ENCODE measurements at places on chromosomes 3 and 15.

DNA sequence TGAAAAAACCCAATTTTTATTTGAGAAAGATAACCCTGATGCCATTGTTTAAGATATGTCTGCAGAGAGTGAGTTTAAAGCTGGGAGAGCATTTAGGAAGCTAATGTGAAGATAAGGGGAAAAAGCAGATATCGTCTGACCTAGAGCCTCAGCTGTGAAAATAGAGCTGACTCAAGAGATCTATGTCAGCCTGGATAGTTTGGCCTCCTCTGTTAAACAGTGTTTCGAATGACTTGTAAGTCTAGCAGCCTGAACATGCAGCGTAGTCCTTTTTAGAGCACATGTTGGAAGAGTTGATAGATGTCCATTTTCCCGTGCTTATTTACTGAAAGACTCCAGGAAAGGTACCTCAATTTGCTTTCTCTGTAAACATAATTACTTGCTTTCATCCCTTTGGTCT is 48.1 kb downstream of the ALCAM start:
- DNase-seq = no peak

- DNase-seq = no peak
Measured at GRCh38 chr3:93904568-93904967, 69.1 kb downstream of the PROS1 start.

DNA sequence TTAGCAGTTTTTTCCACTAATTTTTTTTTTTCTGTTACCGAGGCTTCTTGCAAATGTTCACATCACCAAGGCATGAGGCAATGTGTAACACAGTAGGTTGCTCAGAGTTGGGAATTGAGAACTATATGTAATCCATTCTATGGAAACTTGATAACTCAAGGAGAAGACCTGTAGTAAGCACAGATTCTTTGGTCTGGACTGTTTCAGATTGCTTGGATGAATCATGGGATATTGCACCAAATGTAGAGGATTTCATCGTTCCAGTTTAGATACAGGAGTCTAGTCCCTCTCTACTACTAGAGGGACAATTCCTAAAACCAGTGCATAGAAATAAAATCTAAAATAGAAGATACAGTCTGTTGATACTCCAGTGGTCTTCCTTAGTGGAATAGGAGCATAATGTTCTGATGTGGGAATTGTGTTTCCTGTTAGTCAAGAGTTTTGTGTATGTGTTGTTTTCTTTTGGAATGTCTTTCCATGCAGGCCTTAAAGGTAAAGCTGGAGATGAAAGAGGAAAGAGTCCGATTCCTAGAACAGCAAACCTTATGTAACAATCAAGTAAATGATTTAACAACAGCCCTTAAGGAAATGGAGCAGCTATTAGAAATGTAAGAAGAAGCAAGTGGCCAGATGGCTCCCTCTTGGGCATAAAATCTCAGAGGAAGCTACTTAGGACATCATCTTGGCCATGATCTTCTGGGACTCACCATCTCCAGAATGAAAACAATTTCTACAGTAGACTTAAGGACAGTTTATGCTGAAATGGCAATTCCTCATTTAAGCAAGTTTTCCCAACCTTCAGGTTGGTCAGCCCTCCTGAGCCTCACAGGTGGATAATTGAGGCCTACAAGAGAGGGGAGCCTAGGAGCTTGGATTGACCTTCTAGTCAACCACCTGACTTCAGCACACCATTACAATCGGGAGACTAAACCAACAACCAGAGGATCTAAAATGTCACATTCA is 10.7 kb downstream of the KNSTRN start:
- no peak for DNase-seq

DNA sequence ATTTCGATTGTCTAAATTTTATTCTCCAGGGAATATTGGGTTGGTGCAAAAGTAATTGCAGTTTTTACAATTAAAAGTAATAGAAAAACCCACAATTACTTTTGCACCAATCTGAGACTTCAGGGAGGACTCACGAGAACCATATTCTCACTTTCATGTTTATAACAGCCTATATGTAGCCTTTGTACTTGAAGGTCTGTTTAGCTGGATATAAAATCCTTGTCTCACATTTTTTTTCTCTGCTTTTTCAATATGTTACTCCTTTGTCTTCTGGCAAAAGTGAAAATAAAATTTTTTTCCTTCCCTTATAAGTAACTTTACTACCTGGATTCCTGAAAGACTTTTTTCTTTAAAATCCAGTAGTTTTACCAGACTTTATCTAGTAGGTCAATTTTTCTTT is 9.2 kb downstream of the SIDT1 start:
- DNase-seq = no peak

- DNase-seq = no peak
Measured at GRCh38 chr15:100111125-100112060, 230.4 kb downstream of the ADAMTS17 start.

- DNase-seq = no peak
Measured at GRCh38 chr15:62457100-62457499, 292.0 kb upstream of the C2CD4B start.

DNA sequence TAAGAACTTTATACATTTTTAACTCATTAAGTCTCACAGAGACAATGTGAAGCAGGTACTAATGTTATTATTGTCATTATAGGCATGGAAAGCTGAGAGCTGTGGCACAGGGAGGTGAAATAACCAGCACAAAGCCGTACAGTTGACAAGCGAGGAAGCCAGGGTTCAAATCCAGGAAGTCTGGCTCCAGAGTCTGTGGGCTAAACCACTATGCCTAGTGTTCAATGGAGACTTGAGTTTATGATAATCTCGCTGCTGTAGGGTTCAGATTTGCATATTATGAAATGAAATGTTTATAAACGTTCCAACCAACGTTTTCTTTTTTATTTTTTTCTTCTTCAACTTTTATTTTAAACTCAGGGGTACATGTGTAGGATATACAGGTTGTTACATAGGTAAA is 60.0 kb downstream of the CHST2 start:
- no peak for DNase-seq

GRCh38 chr3:189122526-189123205 is 49.1 kb upstream of the TPRG1 start:
- no peak for DNase-seq

DNA sequence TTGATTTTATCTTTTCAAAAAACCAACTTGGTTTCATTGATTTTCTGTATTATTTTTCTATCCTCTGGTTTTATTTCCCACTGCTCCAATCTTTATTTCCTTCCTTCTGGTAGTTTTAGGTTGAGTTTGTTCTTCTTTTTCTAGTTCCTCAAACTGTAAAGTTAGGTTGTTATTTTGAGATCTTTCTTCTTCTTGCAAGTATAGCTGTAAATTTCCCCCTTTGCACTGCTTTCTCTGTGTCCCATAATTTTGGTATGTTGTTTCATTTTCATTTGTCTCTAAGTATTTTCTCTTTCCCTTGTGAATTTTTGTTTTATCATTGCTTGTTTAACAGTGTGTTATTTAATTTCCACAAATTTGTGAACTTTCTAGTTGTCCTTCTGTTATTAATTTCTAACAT is 120.0 kb downstream of the PLD1 start:
- no peak for DNase-seq

- no peak for DNase-seq
Measured at GRCh38 chr3:147369231-147369630, 37.1 kb downstream of the ZIC4 start.

- DNase-seq = no peak
Measured at GRCh38 chr3:61381745-61382392, 130.6 kb upstream of the FHIT start.

GRCh38 chr15:31403096-31403495 is 76.5 kb downstream of the KLF13 start:
- DNase-seq = no peak

- DNase-seq = no peak
Measured at GRCh38 chr15:51134416-51135199, 39.9 kb upstream of the TNFAIP8L3 start.

- DNase-seq = no peak
Measured at GRCh38 chr15:55434989-55435825, 26.9 kb downstream of the PIERCE2 start.

DNA sequence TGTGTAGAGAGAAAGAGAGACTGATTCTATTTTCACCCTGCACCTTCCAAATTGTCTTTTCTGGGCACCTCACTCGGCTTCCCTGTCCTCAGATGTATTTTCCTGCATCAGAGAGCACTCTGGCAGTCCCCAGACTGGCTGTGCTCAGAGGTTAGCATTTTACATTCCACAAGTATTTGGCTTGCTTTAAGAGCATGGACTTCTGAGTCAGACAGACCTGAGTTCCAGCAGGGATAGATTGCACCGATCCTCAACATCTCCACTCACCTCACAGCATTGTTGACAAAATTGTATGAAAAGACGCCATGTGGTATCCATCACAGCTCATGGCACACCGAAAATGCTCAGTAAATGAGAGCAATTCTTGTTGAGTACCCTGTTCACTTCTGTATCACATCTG is 45.6 kb downstream of the SST start:
- no peak for DNase-seq

- no peak for DNase-seq
Measured at GRCh38 chr15:53739651-53740050, 19.8 kb downstream of the WDR72 start.

DNA sequence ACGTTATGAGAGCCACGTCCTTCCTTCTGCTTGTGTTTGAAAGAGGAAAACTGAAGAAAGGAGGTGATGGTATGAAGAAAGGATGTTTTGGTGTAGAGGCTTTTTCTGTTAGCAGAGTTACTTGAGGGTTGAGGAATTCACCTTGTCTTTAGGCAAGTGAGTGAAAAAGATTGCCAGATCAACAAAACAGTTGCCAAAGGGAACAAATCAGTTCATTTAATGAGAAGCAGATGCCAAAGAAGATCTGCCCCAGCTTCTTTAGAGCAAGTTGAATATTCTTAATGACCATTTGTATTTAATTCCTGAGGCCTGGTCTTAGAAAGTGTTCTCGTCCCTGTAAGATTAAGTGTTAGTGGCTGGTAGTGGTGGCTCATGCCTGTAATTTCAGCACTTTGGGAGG is 2.6 kb downstream of the CHCHD6 start:
- DNase-seq = no peak

DNA sequence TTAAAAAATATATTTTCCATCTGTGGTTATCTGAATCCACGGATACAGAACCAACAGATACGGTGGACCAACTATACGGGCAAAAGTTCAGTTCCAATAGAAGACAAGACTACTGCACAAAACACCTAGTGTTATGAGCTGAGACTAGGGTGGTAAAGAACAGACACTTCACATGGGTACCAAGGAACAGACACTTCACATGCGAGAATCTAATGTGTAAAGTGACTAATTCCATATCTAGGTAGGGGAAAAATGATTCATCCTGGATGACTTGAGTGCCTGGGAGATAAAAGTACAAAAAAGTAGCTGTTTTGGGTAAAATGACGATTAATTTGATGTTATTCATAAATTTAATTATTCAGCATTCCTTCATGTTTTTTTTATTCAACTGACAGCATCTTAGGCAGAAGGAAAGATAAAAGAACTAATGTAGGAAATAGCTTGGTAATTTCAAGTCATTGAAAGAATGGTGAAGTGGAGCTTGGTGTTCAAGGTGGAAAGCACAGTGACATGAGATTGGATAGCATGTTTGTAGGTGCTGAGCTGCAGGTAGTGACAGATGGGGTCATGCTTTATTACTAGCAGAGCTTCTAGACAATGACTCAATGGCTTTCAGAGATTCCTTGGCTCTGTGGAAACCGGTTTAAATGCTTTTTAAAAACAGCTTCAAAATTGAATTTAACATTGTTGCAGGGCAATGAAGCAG is 5.2 kb downstream of the CD200 start:
- DNase-seq = no peak

DNA sequence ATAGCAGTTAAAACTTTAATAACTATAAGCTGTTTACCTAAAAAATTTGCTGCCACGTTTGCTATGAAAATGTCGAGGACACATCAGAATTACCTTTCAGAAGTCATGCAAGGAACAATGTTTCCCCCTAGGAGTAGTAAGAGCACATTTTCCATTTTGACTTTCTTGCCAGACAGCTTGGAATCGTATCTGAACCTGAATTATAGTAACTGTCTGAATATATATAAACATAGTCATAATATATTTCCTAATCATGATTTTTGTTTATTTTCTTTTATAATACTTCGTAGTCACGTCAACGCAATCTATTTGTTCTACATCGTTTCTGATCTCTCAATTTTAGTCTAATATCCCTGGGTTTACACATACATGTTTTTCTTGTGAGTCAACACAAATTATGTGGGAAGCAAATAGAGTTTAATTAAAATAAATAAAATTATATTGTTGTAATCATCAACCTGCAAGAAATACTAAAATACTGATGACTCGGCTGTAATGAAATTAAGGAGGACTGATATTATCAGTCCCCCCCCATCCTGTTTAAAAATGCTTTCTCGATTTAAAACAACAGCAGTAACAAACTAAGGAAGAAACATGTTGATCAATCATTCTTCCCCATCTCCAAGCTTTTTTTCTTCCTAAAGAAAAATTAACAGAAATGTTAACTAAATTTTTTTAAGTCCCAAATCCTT is 78.4 kb downstream of the MME start:
- no peak for DNase-seq

DNA sequence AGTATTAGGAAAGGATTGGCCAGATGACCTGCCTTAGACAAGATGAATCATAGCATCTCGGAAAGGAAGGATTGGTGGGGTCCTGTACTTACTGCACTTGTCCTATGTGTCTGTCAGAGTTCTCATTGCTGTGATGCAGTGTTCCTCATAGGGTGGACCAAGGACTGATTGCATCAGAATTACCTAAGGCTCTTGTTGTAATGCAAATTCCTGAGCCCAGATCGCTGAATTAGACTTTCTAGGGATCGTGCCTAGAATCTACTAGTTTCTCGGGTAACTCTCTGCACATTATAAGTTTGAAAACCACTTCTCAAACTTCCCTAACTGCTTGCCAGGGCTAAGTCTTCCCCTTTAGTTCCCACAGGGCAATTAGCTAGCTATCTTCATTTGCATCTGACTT is 74.9 kb upstream of the SKOR1 start:
- no peak for DNase-seq

DNA sequence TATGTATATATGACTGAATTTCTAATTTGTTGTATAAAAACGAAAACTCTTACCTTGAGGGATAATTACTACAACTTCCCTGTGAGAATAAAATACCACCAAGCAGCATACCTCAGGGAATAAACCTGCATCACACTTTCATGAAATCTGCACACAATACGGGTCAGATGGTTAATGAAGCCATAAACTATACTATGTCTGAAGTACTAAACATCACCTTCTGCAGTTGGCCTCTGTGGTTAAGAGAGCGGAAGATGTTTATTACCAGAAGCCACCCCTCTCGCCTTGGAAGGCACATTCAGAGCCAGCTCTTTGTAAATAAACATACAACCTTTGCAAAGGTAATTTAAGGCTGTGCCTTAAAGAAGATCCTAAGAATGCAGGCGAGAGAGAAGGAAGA is 462.1 kb upstream of the NR2F2 start:
- DNase-seq = no peak

- DNase-seq = no peak
Measured at GRCh38 chr15:75835990-75836958, 7.0 kb upstream of the UBE2Q2 start.
